ENCODE measurements at places on chromosomes 5 and 9. TPM values are rescaled to one million over a fixed set of nuclear protein-coding genes. Genes with fewer than 3 reads are reported as not detected.

OR13J1 gene
- not detected for total RNA-seq

DNA sequence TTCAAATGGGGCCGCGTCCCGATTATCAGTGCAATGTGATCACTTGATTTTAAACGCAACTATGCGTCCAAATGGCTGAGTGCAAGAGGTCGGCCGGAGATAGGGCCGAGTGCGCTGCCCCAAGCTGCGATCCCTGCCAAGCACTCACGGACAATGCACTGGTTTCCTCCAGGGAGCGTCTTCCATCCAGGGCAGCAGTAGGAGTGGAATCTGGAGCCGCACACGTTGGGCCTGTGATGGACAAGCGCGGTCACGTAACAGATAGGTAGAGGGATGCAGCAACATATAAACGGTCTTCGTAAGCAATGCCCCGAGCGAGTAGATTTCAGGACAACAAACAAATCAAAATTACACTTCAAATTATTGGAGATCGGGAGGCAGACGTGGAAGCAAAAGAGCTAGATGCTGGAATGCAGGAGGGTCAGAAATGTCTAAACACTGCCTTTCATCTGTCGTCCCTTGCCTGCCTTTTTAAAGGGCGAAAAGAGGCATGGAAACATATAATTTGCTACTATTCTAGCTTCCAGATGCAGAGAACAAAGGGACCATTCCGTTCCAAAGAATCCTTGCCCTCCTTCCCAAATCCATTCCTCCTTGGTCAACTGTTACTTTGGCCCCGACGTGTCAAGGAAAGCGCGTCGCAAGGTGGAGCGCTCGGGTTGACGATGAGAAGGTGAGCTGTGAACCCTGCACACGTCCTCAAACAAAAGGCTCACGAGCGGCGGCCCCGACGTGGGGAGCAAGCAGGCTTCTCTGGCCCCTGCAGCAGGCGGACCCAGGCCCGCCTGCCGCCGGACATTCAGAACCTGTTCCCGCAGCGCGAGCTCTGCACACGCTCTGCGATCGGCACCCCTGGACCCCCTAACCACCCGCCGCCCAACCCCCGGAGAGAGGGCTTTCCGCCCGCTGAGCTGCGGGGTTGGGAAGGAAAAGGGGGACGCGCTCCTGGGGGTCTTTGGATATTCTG, 1.5 kb downstream of the FBN2 start:
- no peak for DNase-seq

GRCh38 chr5:42321785-42322184, 101.5 kb upstream of the GHR start:
- DNase-seq: no peak

- DNase-seq: no peak
Observed at GRCh38 chr5:150235500-150235854, 45.6 kb downstream of the SLC6A7 start.

DNA sequence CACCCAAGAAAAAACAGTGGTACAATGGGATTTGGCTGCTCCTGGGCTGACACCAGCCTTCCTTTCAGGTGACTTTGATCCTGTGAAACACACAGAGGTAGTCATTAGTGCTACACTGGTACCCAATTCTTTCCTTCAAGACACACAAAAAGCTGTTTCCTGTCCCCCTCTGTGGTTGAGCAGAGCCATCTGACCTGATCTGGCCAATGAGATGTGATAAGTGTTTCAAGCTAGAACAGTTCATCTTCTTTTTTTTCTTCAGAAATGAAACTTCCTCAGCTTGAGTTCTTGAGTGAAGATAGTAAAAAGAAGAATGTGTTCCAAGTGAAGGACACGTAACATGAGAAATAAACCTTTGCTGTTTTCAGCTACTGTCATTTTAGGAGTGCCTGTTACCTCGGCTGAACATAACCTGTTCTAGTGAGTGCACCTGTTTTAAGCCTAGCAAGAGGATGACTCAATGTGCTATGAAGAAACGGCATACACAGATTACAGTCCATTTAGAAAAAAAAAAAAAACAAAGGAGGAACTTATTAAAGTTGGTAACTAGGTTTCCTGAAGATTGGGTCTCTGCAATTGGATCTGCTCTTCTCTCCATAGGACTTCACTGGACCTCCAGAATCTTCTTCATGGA, 287.8 kb downstream of the GAS1 start:
- DNase-seq: no peak

DNA sequence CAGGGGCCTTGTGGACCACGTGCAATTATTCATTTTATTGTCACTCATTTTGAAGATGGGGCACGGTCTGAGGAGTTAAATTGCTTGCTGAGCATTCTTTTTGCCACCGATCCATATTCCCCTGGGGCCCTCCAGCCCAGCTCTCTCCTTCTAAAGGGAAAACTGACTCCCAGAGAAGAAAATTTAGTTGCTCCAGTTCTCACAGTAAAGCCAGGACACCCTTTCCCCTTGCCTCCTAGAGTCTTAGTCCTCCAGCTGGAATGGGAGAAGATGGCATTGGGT, 1.0 kb upstream of the PANK3 start:
- no peak for DNase-seq

SLC34A1 gene
- total RNA-seq: not detected

FSD1L gene
- total RNA-seq: 9.9 TPM

- no peak for DNase-seq
Observed at GRCh38 chr9:74499111-74499601, 2.0 kb downstream of the RORB start.

- DNase-seq: no peak
Observed at GRCh38 chr5:10502130-10502529, 60.5 kb downstream of the ROPN1L start.

RAD50 gene
- 43.8 TPM for total RNA-seq

- DNase-seq: no peak
Observed at GRCh38 chr5:73104326-73104725, 16.0 kb upstream of the TMEM171 start.

GRCh38 chr5:148884339-148885020, 58.1 kb downstream of the ADRB2 start:
- no peak for DNase-seq

FAM151B gene
- 3.2 TPM for total RNA-seq

GRCh38 chr5:7927466-7928375, 58.8 kb downstream of the MTRR start:
- no peak for DNase-seq

DNA sequence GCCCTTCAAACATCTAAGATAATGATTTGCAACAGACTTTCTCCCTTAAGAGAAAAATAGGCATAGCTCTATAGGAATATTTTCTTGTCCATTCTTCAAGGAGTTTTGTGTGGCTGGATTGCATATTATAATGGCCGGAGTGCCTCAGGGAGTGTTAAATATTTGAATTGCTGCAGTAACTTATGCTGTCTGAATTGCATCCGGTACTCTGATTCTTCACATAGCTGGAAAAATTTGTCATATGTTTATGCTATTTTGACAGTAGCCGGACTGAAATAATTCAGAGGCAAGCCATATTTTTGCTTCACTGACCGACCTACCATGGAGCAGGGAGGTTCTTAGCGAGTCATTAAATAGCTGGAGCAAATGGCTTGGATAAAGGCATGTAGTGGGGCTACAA, 621.0 kb downstream of the ACTL7B start:
- no peak for DNase-seq

GRCh38 chr5:89546657-89547056, 663.7 kb upstream of the MEF2C start:
- DNase-seq: no peak

GRCh38 chr5:8905021-8905420, 640.9 kb downstream of the SEMA5A start:
- peak; percentile 63 for DNase-seq

GRCh38 chr5:131607418-131607817, 27.6 kb downstream of the RAPGEF6 start:
- DNase-seq: no peak

RORB gene
- total RNA-seq: 0.19 TPM

DDX4 gene
- not detected for total RNA-seq

SARDH gene
- 0.23 TPM for total RNA-seq

ASPN gene
- 1.1 TPM for total RNA-seq

CSF1R gene
- 39.0 TPM for total RNA-seq

- DNase-seq: no peak
Observed at GRCh38 chr9:83569326-83569725, 31.1 kb upstream of the FRMD3 start.

GRCh38 chr5:169719360-169720314, 82.6 kb downstream of the DOCK2 start:
- no peak for DNase-seq

- peak; percentile 19 for DNase-seq
Observed at GRCh38 chr9:134291452-134291881, 34.8 kb upstream of the RXRA start.

AFAP1L1 gene
- 7.3 TPM for total RNA-seq

SGCD gene
- total RNA-seq: 7.4 TPM

TAF11L10 gene
- total RNA-seq: not detected

DNA sequence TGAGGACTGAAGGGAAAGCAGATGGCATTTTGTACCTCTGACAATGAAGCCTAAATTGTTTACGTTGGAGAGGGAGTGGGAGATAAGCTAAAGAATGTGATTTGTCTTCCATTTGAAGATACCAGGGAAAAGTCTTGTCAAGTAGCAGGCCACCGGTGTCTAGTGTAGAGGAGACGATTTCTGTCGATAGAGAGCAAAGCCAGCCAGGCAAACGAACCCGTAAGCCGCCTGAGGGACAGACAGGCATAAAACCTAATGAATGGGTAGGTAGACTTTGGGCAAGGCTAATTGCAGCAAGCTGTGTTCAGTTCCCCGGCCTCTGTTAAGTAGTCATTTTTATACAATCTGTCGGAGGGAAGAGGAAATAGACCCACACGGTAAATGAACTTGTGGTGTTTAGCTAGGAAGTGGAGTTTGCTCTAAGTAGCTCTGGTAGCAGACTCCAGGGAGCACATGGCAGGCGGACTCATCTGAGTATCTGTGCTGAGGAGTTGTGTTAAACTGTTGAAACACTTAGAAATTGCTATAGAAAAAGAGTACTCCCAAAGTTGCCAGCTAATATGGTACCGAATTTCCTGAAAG, 28.8 kb downstream of the SMARCA2 start:
- DNase-seq: no peak

GPR151 gene
- not detected for total RNA-seq

TMEM8B gene
- 12.4 TPM for total RNA-seq

DNA sequence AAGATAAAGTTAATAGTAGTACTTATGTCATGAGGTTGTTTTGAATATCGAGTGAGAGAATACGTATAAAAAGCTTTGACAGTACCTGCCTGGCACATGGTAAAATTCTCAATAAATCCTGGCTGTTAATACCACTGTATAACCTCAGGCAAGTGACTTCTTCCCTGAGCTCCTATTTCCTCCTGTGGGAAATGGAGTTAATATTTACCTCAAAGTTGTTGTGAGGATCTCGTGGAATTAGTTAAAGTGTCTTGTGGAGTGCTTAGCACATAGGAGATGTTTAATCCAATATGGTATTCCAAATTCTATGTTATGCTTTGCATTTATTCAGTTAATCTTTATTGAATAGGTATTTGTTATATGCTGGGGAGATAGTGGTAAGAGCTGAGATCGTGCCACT, 18.5 kb downstream of the FOCAD start:
- DNase-seq: no peak

DNA sequence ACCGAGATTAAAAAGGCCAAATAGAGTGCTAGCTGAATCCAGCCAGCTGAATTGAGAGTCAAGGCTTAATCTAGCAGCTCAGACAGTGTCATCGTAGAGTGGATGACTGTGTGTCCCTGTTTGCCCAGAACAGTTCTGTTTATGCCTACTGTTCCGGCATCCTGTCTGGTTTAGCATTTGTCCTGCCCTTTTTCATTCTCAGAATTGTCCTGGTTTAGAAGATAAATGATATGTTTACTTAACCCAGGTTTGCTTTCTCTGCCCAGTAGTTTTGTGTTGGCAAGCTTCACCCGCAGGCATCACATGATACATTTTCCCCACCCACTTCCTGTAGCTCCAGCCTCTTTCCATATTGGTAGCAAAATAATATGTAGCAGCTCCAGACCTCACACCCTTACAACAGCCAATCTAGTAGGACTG, 41.3 kb upstream of the ZSWIM6 start:
- DNase-seq: peak; percentile 80

GRCh38 chr9:125131778-125132177, 11.6 kb downstream of the SCAI start:
- no peak for DNase-seq

- no peak for DNase-seq
Observed at GRCh38 chr9:108696156-108696555, 159.6 kb downstream of the ACTL7B start.

- DNase-seq: no peak
Observed at GRCh38 chr5:106167766-106168165, 1503.0 kb downstream of the EFNA5 start.

- no peak for DNase-seq
Observed at GRCh38 chr5:132998556-132998955, 27.8 kb downstream of the ZCCHC10 start.

ATG10 gene
- 5.9 TPM for total RNA-seq

DNA sequence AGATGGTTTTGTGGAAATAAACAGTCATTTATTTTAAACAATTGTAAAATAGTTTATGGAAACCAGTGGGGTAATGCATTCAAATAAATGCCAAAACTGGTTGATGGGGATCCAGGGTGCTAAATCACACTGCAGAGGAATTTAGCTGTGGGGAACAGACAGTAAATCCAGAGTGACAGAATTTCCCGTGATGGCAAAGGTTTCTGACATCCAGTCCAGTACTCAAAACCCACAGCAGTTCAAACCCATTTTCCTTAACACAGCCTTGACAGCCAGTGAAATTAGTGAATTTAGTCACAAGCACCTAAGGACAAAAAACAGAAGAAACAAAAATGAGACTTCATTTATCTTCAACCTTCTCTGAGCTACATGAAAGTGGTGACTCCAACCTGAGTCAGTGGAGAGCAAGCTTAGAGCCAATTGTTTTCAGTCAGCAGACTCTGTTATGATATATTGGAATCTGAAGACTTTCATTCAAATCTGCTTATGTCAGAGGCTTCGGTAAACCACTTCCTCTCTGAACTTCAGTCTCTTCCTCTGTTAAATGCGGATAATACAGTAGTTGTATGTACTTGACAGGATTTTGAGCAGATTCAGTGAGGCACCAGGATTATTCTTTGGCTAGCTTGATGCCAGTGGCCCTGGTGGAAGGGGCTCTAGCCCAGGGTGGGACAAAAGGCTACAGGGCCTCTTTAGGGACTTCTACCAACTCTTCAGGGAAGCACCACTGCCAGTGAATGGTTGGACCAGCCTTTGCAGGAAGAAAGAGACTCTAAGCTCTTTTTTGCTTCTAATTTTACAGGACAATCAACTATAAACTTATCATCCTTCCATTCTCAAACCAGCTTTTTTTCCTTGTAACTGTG, 185.3 kb downstream of the MAPKAP1 start:
- no peak for DNase-seq

PSAT1 gene
- total RNA-seq: 7.2 TPM

- no peak for DNase-seq
Observed at GRCh38 chr5:65722575-65723403, 784 bp downstream of the NLN start.

- DNase-seq: no peak
Observed at GRCh38 chr5:173395257-173395932, 67.2 kb upstream of the STC2 start.

DMRTA1 gene
- total RNA-seq: 1.3 TPM

- no peak for DNase-seq
Observed at GRCh38 chr5:143213851-143214363, 189.6 kb downstream of the NR3C1 start.

DNA sequence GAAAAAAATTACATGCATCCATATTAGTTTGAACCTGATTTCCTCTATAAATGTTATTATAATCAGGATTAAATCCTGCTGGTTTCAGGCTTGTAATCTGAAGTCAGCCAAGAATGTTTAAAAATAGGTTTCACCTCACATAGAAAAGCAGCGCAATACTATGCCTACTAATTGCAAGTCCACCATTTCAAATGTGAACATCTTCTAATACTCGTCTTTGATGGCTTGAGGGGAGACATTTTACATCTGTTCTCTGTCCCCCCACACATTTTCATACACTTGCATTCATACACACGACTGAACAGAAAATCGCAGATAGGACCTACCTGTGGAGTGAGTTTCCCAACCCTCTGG, 41.8 kb downstream of the FREM1 start:
- no peak for DNase-seq

Data from mucosa of descending colon (tissue), 3 donors.